Hair follicular keratinocyte (primary cell): ENCODE measurements at places on chromosomes 16 and 17. TPM values are rescaled to one million over a fixed set of nuclear protein-coding genes. Genes with fewer than 3 reads are reported as not detected.

FBXL20 gene
- 3.9 and 6.9 TPM in 2 replicates for total RNA-seq

KRT39 gene
- total RNA-seq, result not detected in 2 replicates

SMIM22 gene
- total RNA-seq, result 1.2 TPM in 1 of 2 replicates, not detected in the other

ITGAD gene
- total RNA-seq, result not detected in 2 replicates

TBC1D3C gene
- not detected in 2 replicates for total RNA-seq

CD300H gene
- not detected in 2 replicates for total RNA-seq

CTRB1 gene
- not detected in 2 replicates for total RNA-seq

ABCC6 gene
- total RNA-seq, result not detected in 2 replicates

SCNN1G gene
- total RNA-seq, result 0.04 and 0.08 TPM in 2 replicates

TNFRSF13B gene
- not detected in 2 replicates for total RNA-seq

KRT12 gene
- not detected in 2 replicates for total RNA-seq

SMG1 gene
- total RNA-seq, result 15.1 and 23.4 TPM in 2 replicates

HIC1 gene
- 3.3 and 3.7 TPM in 2 replicates for total RNA-seq

TEX14 gene
- not detected in 2 replicates for total RNA-seq

SLC35G6 gene
- total RNA-seq, result not detected in 2 replicates

TP53TG3 gene
- total RNA-seq, result not detected in 2 replicates

TBC1D26 gene
- total RNA-seq, result not detected in 2 replicates

SPIRE2 gene
- total RNA-seq, result 1.2 and 1.3 TPM in 2 replicates

MPP2 gene
- total RNA-seq, result 0.31 and 0.61 TPM in 2 replicates

SPATA22 gene
- 0.76 TPM in 1 of 2 replicates, not detected in the other for total RNA-seq

RNF112 gene
- total RNA-seq, result 0.42 and 1.0 TPM in 2 replicates

DPEP1 gene
- not detected in 2 replicates for total RNA-seq

LHX1 gene
- total RNA-seq, result not detected in 2 replicates

CCL3 gene
- not detected in 2 replicates for total RNA-seq

CD79B gene
- total RNA-seq, result 1.3 TPM in 1 of 2 replicates, not detected in the other

RAB11FIP4 gene
- total RNA-seq, result 5.7 and 9.2 TPM in 2 replicates

KCTD19 gene
- not detected in 2 replicates for total RNA-seq

MYH1 gene
- total RNA-seq, result not detected in 2 replicates

GLP2R gene
- not detected in 2 replicates for total RNA-seq

ABCC3 gene
- total RNA-seq, result 13.7 and 14.9 TPM in 2 replicates

SDR42E1 gene
- 10.1 and 15.1 TPM in 2 replicates for total RNA-seq

OR2C1 gene
- total RNA-seq, result not detected in 2 replicates

TMC6 gene
- total RNA-seq, result 34.8 and 82.6 TPM in 2 replicates
